NCI-H187 (cell line): ENCODE measurements at places on chromosomes 12 and 14.

- DNase-seq = no peak
Observed at GRCh38 chr12:101186291-101186690, 23.7 kb downstream of the SLC5A8 start.

DNA sequence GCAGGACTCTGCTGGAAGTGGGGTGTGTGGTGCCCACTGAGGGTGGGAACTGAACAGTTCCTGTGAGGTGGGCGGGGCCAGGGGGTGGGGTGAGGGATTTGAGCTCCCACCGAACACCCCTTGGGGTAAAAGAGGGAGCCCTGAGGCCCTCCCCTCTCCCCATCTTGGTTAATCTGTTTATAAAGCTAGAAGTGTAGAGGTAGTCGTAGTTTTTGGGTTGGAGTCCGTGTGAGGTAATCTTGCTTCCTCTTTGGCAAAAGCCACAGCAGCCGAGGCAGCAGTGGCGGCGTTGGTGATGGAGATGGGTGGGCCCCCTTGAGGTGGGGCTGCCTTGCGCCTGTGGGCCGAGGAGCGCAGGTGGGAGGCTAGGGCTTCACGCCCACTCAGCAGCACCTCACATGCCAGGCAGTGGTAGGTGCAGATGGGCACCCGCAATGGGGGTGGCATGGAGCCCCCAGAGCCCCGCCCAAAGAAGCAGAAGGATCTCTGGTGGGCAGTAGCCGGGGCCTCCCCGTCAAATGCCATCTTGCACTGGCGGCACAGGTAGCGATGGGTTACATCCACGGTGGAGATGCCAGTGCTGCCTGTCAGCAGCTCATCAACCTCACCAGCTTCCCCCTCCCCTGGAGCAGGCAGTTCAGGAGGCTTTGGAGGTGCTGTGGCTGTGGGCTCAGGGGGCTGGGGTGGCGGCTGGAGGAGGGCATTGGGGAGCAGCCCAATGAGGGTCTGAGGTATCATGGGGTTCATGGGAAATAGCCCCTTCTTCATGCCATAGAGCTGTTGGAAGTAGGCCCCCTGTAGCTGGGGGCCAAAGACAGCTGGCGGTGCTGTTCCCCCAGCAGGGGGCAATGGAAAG lies 29.6 kb downstream of the ZFHX2 start:
- no peak for DNase-seq

DNA sequence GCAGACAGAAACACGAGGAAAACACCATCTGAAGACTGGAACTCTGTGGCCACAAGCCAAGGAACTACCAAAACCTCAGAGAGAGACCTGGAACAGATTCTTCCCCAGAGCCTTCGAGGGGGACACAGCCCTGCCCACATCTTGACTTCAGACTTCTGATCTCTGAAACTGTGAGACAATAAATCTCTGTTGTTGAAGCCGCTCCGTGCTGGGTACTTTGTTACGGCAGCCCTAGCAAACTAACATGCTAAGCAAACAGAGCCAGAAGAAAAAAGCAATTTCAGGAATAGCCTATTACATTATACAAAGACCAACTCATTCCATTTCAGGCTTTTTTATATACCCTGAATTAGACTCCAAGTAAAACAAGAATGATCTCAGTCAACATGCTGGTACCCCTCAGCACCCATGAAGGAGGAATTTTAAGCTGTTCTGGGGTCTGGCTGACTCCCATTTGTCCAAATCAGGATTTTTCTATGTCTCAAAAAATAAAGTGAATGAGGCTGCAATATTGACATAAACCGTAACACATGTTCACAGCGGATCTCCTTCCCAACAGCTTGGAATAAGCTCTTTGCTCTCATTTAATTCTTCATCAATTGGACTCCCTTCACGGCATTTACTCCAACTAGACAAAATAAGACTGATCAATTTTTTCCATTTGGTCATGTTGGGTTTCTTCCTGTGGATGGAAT lies 190.1 kb downstream of the FOXN3 start:
- no peak for DNase-seq

GRCh38 chr12:131012279-131013069 lies 58.8 kb downstream of the ADGRD1 start:
- no peak for DNase-seq

DNA sequence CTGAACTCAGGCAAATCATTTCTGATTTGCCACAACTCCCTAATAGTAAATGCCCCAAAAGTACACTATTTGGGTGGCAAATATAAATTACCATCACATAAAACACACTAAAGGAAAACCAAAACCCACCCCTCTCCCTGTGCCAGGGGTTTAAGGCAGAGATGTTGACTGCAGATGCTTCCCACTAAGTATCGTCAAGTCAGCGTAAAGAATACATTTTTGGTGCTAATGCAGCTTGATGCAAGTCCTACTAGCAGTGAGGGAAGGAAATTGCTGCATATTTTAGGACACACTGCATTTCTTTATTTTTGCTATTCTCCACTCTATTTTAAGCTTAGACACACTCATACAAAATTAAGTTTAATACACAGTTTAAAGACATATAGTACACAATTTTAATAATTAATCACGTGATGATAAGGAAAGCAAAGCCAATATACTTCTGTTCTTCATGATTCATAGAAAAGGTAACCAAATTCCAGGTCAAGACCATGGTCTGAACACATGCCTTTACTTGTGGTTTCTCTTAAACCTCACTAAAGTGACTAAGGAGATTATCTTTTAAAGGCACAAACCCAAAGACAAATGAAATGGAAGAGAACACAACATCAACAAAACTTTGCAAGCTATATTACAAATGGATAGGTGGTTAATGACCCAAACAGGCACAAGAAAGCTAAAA lies 162.2 kb downstream of the STXBP6 start:
- DNase-seq = no peak

- DNase-seq = no peak
Observed at GRCh38 chr12:96242597-96242996, 48.4 kb downstream of the ELK3 start.

GRCh38 chr12:83932011-83932410 lies 980.6 kb downstream of the SLC6A15 start:
- no peak for DNase-seq

- DNase-seq = no peak
Observed at GRCh38 chr12:42652048-42652447, 62.5 kb upstream of the PRICKLE1 start.

DNA sequence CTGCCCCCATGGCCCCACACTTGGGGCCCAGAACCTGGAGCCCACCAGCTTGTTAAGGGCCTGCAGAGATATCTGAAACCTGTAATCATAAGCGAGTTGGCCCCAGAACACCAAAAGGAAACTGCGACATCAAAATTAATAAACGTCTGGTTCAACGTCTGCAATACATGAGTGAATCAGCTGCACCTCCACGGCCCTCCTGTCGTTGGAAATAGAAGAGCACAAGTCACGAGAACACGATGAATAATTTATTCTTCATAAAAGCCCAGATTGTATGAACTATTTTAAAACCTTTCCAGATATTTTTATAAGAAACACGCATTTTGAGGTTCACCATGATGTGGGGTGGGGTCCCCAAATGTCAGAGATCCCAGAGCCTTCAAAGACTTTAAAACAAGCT lies 9.7 kb upstream of the CMKLR1 start:
- no peak for DNase-seq

- DNase-seq = no peak
Observed at GRCh38 chr14:56742391-56742878, 67.8 kb downstream of the OTX2 start.

GRCh38 chr12:998020-998874 lies 7.2 kb downstream of the ERC1 start:
- no peak for DNase-seq

DNA sequence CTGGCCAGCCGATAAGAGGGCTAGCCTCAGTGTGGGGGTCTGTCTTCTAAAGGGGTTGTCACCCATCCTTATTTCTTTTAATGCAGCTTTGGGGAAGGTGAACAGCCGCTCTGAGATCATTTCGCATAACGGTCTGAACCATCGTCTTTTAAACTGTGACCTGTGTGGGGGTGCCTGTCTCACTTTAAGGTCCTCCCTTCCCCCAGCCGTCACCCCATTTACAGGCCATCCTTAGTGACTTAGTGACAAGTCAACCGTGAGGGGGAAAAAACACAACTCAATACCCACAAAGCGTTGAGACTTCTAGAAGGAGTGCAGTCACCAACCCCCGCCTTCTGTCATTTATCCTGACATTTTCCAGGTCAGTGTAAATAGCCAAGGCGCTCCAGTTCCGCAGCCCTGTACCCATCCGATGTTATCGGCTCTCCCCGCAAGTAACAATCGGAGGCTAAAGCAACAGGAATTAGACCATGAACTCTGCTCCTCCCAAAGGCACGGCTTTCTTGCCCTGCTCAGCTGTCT lies 505 bp upstream of the DENND5B start:
- peak; percentile 27 for DNase-seq

DNA sequence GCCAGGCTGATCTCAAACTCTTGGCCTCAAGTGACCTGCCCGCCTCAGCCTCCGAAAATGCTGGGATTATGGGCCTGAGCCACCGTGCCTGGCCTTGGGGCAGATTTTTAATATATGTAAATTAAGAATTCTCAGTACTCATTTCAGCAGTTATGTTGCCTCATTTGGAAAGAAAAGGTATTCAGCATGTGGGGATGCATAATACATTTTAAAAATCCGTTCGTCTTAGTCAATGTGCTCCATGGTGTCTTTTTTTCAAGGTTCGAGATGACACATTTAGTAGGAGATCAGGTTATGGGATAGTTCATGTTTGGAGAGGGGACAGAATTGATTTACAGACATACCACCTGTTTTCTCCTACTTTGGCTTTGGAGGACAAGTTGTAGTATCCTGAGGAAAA lies 10.2 kb downstream of the SYNE2 start:
- DNase-seq = no peak

DNA sequence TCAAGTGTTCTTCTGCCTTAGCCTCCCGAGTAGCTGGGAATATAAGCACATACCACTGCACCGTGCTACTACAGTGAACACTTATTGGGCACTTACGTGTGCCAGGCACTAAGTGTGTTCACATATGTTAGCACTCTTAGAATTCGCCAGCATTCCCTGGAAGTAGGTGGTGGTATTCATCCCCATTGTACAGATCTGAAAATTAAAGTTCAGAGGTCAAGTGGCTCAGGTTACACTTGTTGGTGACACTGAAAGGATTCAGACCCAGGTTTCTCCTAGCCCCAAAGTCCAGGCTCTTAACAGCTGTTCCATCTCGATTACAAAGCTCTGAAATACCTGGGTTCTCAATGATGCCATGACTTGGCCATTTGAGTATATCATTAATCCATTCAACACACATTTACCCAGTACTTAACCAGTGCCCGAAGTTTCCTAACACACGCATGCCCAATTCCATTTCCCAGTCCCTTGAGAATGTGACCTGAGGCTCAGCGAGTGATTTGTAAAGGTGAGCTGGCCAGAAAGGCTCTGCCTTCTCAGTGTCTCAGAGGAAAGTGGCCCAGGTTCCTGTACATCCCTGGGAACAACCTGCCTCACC lies 4.8 kb downstream of the MVK start:
- DNase-seq = no peak

DNA sequence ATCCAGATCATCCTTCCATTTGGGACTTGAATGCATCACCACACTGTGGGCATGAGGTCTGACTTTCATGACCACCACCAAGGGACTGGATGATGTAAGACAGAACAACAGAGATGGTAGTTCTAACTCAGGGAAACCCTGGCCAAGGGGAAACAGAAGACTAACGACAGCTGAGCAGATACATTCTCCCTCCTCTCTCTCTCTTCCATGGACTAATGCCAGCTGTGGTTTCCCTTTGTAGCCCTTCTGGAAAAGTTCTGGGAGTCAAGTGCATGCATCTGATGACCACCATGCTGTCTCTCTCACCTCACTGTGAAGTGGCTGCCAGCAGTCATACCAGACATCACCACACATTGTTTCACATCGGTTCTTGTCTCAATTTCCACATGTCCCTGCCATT lies 3.4 kb downstream of the TAS2R30 start:
- DNase-seq = no peak
